LoVo (cell line): ENCODE measurements at places on chromosomes 12 and 14.
A peak's percentile ranks its signal among the peaks of the same experiment; 100 is the strongest.

DNA sequence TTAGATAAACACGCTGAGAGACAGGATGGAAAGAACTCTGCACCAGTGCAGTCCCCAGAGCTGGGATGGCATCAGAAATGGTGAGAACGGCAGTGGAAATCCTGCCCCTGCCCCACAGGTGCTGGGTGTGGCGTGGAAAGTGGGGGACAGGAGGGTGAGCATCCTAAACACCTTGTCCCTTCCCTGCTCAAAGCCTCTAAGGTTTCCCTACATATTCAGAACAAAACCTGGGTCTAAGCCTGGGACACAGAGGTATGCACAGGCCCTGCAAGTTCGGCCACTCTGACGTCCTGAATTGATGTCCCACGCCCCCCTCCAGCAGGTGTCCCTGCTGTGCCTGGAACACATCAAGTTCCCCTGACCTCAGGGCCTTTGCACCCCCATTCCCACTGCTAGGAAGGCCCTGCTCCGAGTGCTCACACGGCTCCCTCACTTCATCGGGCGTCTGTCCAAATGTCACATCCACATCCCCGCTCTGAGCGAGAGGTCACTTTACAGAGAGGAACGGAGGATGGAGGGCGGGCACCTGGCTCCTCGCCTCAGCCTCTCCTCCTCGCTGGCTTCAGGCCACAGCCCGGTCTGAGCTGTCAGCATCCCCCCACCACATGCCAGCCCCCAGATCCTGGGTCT lies 38.5 kb upstream of the SFSWAP start:
- DNase-seq: no peak

GRCh38 chr12:96543-96942 lies 30.0 kb downstream of the IQSEC3 start:
- no peak for DNase-seq

GRCh38 chr12:57539-57938 lies 9.0 kb upstream of the IQSEC3 start:
- DNase-seq: no peak

- DNase-seq: peak; percentile 12
Measured at GRCh38 chr12:32302218-32303173, 96.9 kb upstream of the FGD4 start.

DNA sequence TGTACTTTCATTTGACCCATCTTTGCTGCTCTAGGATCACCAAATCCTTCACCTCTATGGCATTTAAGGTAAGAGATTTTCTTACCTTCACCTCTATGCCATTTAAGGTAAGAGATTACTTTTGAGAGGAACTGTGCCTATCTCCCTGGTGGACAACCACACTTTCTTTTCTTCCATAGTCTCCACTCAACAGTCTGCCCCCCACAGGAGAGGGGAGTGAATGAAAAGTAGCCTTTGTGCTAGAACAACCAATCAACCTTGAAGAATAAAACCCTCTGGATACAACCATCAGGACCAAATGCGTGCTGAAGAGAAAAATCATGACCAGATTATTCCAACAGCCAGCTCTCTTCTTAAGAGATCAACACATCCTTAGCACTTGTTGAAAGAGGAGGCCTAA lies 258.6 kb upstream of the TMPO start:
- no peak for DNase-seq

GRCh38 chr14:68871392-68871791 lies 78.5 kb upstream of the ZFP36L1 start:
- no peak for DNase-seq

DNA sequence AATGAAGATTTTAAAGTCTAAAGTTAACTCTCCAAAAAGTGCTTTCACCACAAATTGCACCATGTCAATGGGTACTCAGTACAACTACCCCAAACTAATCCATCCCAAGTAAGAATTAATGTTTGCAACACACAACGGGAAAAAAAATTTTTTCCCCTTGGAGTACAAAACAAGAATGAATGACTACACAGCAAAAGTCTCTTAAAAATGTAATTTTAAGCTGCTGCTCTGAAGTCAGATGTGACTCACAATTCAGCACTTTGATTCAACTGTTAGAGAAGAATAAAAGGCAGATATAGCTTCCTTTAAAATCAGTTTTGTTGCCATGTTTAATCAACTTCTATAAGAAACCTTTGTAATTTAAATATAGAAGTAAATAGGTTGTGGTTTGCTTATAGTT lies 42.5 kb upstream of the VPS33A start:
- no peak for DNase-seq

DNA sequence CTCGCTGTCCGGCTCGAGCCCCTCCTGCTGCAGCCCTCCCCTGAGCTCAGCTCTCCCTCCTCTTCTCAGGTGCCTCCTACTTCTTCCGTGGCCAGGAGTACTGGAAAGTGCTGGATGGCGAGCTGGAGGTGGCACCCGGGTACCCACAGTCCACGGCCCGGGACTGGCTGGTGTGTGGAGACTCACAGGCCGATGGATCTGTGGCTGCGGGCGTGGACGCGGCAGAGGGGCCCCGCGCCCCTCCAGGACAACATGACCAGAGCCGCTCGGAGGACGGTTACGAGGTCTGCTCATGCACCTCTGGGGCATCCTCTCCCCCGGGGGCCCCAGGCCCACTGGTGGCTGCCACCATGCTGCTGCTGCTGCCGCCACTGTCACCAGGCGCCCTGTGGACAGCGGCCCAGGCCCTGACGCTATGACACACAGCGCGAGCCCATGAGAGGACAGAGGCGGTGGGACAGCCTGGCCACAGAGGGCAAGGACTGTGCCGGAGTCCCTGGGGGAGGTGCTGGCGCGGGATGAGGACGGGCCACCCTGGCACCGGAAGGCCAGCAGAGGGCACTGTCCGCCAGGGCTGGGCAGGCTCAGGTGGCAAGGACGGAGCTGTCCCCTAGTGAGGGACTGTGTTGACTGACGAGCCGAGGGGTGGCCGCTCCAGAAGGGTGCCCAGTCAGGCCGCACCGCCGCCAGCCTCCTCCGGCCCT lies 22.8 kb downstream of the MMP17 start:
- DNase-seq: peak; percentile 41

DNA sequence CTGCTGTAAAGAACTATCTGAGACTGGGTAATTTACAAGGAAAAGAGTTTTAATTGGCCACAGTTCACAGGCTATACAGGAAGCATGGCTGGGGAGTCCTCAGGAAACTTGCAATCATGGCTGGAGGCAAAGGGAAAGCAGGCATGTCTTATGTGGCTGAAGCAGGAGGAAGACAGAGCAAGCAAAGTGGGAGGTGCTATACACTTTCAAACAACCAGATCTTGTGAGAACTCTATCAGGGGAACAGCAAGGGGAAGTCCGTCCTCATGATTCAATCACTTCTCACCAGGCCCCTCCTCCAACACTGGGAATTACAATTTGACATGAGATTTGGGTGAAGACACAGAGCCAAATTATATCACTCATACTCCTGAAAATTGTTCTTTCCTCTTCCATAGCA lies 109.5 kb upstream of the PKP2 start:
- DNase-seq: no peak

DNA sequence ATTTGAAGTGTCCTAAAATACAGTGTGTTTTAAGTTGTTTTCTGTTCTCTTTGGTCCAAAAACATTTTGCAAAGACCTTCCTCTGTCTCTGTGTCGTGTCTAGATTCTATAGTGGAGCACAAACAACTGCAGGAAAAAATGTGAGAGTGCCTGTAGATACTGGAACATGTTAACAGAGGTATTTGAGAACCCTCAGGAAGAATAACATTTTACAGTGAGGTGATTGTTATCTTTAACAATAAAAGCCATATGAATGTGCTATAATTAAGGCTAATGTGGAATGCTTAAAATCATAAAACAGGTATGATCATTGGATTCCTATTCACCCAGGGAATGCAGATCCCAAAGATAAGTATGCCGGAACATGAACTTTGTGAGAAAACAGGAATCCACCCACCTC lies 98.0 kb downstream of the SAMD4A start:
- DNase-seq: peak; percentile 45
